AG10803 (cell line): ENCODE measurements at places on chromosomes 16 and 17.
A peak's percentile ranks its signal among the peaks of the same experiment; 100 is the strongest.

- DNase-seq: no peak
These were observed 6.0 kb downstream of the RSPRY1 start for GRCh38 chr16:57192146-57192545.

DNA sequence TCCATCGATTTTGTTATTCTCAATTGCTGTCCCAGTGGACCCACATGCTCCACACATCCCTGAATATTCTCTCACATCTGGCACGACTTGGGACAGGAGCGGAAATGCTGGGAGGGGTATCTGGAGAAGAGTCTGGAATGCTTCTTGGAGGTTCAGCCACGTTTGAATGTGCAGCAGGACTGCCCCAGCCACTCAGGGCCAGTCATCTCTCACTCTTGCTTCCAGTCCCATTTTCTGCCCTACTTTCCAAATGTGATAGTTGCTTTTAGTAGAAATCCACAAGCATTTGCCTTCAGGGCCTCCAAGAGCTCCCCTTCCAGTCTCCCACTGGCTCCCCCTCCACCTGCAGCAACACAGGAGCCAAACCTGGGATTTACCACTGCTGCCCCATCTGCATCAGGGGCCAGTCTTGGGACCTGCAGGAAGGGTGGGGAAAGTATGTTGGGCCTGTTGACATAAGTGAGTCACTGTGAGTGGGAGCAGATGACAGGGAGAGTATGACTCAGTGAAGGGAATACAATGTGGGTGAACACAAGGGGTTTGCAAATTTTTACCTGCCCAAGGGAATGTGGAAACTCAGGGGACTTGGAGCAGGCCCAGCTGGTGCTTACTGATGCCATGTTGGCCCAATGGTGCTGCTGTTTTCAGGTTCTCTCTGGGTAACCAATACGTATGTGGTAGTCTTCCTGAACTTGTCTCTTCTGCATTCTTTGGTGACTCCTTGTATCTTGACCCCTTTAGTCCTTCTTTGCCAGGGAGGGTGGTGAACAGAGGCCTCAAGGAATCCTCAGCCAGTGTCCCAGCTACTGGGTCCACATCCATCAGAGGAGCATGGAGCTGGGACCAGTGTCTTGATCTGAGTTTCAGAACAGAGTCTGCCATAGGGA is 78.8 kb upstream of the CRHR1 start:
- no peak for DNase-seq

DNA sequence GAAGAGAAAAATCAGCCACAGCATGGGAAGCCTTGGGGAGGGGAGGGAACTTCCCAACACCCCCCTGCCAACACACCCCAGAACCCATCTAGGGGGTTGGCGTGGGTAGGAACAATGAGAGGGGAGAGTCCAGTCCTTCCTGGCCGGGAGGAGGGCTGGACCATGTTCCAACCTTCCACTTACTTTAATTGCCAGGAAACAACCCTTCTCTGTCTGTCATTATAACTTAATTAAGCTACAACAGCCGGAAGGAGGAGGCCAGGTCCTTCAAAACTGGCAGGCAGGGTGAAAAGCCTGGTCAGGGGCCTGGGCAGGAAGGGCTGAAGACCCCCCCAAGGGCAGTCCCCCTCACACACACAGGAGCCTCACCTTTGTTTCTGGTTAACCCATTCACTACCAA is 447.0 kb downstream of the SOX9 start:
- DNase-seq: no peak

DNA sequence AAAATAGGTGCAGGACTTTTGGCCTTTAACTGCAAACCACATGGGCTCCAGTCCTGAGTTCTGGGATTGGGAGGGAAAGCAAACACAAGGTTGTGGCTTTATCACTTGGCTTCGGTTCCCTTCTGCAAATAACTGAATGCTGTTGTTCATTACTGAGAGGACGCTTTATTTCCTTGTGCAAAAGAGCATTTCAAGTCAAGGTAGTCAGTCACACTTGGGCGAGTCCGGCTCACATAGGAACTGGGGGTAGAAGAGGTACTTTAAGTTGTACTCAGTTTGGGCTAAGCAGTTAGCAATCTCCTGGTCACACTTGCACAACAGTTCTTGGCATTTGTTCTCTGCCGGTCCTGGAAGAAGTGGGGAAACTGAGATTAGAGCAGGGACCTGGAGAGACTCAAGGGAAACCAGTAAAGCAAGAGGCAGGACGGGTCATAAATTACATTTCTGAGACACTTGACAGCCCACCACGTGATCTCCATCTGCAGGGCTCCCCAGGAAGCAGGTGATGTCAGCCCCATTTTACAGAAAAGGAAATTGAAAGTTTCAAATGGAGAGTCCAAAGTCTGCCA is 21.6 kb downstream of the PLA2G10 start:
- no peak for DNase-seq

GRCh38 chr16:87415441-87415840 is 23.3 kb downstream of the MAP1LC3B start:
- no peak for DNase-seq

DNA sequence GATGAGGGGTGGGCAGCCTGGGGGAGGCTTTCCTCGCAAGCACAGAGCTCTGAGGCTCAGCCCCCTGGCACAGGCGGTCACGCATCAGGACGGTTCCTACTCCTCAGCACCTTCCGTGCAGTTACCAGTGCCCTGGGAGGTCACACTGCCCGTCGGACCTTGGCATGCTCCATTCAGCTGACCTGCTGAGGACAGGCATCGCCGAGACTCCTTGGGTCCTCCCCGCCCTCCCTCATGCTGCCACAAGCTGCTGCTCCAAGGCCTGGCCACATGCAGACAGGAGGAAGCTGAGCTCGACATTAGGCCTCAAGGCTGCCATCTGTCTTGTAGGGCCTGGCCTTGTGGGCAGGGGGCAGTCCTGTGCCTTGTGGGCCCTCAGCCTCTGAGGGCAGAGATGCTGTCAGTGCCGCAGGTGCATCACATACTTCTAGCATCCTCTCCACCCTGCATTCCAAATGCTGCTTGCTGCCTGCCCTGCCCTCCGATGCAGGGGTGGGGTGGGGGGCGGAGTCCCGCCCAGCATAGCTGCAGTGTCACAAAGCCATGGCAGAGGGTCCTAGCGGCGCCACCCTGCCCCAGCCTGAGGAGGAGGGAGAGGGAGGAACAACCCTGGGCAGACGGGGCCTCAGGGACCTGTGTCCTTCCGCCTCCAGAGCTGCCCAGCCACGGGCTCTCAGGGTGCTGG is 9.3 kb downstream of the C16orf90 start:
- no peak for DNase-seq

DNA sequence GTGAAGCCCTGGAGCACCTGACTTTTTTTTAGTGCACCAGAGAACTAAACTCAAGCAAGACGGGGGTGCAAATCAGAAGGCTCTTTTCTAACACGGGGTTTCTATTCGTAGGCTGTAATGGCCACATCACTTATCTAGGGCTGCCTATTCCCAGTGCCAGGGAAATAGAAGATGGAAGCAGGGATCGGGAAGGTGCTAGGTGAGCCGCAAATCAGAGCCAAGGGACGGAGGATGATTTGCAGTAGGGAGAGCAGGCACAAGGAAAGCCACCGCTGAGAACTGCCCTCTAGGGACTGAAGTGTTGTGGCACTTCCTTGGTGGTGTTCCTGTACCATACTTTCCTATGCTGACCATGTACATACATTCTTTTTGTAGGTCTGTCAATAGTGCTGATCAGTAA is 7.8 kb upstream of the SLC46A1 start:
- DNase-seq: no peak

DNA sequence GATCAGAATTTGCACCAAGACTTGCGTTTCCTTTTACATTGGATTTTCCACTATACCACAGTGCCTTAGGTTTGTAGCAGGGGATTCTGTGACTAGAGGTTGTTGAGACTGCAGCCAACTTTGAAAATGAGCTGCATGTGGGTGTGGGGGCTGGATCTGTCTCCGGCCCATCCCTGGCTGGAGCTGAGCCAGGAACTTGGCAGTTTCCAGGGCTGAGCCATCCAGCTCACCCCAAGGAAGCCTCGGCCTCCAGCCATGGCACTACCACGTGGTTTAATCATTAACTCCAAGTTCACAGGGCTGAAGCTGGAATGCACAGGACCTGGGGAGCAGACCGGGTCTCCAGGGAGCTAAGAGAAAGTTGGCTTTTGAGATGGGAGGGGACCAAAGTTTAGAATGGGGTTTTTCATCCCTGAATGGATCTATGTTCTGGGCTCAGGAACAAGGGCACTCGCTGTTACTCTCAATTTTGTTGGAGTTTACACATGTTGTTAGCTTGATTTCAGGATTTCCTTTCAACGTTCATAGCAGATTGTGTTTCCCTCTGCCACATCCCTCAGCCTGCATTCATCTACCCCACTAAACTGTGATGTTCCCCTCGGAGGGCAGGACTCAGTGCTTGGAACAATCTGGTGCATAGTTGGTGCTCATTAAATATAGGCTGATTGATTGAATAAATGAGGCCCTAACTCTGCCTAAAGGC is 42.3 kb upstream of the HNF1B start:
- DNase-seq: peak; percentile 36

GRCh38 chr17:16243385-16243784 is 26.4 kb downstream of the PIGL start:
- no peak for DNase-seq

- peak; percentile 91 for DNase-seq
These were observed 141.8 kb downstream of the PITPNC1 start for GRCh38 chr17:67518876-67519275.

GRCh38 chr17:61397086-61397842 is 2.4 kb upstream of the TBX2 start:
- DNase-seq: no peak

- DNase-seq: peak; percentile 25
These were observed 346.4 kb upstream of the CDH5 start for GRCh38 chr16:66020046-66020445.

DNA sequence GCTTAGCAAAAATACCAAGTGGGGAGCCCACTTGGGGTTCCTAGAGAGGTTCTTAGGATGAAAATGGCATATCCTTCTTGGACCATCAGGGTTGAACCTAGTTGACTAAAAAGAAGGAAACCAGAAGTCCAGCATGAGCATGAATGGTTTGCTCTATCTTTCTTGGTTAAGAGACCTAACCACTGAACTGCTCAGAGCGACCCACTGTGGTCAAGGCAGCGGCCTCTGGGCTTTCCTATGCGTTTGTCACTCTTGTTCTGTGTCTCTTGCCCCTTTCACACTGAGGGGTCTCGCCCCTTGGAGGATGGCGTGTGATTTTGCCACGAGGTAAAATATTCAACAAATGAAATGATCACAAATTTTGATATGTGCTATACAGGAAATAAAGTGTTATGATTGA is 526 bp upstream of the BORCS6 start:
- DNase-seq: no peak

DNA sequence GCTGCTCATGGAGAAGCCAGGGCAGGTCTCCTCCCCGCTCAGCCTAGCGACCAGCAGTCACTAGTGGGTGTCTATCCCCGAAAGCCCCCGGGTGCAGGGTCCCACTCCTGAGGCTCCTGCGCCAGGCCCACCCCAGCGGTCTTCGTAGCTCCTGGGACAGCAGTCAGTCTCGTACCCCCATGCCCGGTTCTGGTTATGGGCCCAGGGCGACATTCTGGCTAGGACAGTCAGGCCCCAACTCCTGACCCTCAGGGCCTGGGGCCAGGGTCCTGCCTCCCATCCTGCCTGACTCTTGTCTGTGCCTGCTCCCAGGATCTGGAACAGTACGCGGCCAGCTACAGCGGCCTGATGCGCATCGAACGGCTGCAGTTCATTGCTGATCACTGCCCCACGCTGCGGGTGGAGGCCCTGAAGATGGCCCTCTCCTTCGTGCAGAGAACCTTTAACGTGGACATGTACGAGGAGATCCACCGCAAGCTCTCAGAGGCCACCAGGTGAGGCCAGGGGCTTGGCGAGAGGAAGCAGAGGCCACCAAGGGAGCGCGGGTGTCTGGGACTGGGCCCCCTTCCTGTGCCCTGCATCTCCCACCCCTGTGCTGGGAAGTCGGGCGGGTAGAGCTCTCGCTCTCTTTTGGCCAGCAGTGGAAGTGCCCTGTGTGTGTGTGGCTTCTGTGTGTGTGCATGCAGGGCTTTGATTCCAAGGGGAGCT is 2.0 kb downstream of the GPS1 start:
- DNase-seq: no peak

- no peak for DNase-seq
These were observed 114.5 kb upstream of the MAF start for GRCh38 chr16:79715061-79715460.

DNA sequence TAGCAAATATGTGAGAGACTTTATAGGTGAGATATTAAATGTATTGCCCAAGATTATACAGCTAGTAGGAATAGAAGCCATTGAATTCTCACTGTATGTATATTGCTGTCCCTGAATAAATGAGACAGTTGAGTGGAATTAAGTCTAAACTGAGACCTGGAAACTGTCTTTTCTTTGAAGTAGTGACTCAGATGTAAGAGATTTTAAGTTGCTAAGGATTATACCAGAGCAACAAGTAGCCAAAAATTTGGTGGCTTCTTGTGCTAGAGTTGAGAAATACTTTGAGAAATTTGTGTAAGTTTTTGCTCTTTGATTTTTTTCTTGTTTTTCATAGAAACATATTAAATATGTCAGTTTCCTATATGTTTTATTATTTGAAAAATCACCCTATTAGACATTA is 58.7 kb downstream of the TANC2 start:
- peak; percentile 81 for DNase-seq

DNA sequence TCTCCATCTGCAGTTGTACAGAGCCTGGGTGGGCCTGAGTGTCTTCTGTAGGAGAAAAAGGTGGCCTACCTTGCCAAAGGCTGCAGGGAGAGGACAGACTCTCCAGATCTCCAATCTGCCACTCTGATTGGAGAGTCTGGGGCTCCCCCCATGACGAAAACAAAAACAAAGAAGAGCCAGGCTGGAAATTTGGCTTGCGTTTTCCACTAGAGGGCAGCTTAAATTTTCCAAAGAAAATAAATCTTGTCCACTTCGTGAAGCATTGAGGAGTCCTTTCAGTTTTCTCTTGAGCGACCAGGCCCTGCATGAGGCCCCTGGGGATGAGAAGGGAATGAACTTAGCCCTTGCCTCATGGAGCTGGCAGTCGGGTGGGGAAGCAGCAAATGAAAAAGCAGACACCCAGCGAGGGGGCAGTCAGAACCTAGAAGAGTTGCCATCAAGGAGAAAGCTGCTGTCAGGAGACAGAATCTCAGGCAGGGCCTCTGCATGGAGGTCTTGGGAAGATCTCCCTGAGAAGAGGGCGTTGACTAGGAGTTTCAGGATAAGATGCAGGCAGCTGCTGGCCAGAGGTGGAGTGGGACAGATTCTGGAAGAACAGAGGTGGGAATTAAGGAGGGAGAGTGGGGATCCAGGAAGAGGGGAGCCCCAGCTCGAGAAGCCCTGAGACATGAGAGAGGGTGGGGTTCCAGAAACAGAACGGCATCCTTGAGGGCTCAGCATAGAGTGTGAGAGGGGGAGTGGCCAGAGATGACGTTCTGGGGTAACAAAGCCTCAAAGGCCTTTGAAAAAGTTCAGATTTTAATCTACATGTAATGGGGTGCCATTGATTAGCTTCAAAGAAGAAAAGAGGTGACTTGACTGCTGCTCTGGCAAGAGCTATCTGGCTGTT is 8.4 kb upstream of the SHCBP1 start:
- peak; percentile 57 for DNase-seq

- no peak for DNase-seq
These were observed 3.3 kb downstream of the TAF1C start for GRCh38 chr16:84183572-84183875.

- DNase-seq: peak; percentile 60
These were observed 70.5 kb downstream of the RBBP6 start for GRCh38 chr16:24609740-24610415.
